ENCODE measurements at places on chromosomes 5 and 9.

- no peak for DNase-seq
Observed at GRCh38 chr5:161645264-161645663, 40.3 kb upstream of the GABRA6 start.

- DNase-seq, result no peak
Observed at GRCh38 chr9:119273984-119274665, 95.1 kb downstream of the BRINP1 start.

- no peak for DNase-seq
Observed at GRCh38 chr5:126852841-126853271, 75.9 kb downstream of the LMNB1 start.

DNA sequence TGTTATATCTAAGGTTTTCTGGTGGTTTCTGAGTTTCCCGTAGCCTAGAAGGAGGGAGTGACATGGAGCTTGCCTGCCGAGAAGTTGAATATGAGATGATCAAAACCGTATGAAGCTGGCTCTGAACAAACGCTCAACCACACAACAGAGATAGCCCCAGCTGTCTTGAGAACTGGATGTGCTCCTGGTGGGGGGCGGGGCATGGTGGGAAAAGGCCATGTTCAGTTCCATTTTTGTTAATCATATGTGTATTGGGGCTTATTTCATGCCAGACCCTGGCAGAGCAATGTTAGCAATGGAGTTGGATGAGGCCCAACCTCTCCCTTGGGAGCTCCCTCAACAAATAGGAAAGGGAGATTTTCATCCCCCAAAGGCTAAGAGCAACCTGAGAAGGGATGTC is 4.8 kb downstream of the CCL19 start:
- DNase-seq, result no peak

GRCh38 chr5:146040527-146040926 is 64.8 kb downstream of the PLAC8L1 start:
- DNase-seq, result no peak

DNA sequence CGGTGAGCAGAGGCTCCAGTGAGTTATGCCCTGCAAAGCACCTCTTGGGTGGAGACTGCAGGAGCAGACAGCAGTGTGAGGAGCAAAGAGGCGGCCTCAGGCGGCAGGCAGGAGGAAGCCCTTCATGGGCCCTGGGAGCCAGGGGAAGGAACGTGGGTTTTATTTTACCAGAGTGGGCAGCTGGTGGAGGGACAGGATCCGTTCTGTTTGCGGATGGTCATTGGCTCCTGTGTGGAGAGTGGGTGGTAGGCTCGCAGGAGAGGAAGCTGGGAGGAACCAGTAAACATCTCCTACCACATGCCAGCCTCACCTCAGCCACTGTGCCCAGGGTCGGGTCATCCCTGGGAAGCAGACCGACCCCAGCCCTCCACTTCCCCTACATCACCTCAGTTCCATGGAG is 24.4 kb downstream of the HNRNPH1 start:
- DNase-seq, result no peak

GRCh38 chr9:123216251-123216797 is 52.1 kb downstream of the STRBP start:
- no peak for DNase-seq

- no peak for DNase-seq
Observed at GRCh38 chr5:168057905-168058304, 233.5 kb upstream of the WWC1 start.

DNA sequence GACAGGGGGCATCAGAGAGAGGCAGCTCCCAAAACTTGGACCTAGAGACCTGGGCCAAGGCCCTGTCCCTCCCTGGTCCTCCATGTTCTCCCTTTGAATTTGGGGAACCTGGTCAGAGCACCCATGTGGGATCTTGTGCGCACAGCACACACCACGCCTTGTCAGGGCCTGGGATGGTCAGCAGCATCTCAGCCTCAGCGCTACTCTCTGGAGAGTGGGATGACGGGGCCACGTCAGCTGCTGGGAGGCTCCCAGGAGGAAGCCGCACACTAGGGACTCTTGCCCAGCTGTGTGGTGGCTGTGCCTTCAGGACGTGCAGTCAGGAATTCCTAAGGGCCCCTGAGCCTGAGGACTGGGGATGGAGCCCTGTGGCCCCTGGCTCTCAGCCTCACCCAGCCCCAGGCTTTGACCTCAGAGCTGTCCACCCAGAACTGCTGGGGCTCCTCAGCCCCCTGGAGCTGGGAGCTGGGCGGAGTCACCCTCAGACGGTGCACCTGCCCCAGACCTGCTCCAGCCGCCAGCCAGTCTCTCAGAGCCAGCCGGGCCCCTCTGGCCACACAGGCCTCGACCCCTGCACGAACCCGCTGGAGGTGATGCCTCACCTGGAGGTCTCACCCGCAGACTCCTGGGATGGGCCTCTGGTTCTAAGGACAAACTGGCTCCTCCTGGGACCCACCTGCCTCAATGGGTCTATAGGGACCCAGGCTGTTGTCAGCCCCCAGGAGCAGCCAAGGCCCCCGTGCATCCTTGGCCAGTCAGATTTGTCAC is 38.3 kb upstream of the EGFL7 start:
- DNase-seq, result no peak
